ENCODE measurements at places on chromosomes 12 and 14.

GRCh38 chr12:71872972-71873371 lies 33.4 kb downstream of the TBC1D15 start:
- no peak for DNase-seq

GRCh38 chr12:94261786-94262185 lies 113.4 kb downstream of the PLXNC1 start:
- no peak for DNase-seq

- DNase-seq: no peak
Observed at GRCh38 chr12:96132819-96133218, 61.4 kb upstream of the ELK3 start.

GRCh38 chr12:2853626-2854025 lies 3.2 kb downstream of the TEX52 start:
- peak; percentile 98 for DNase-seq

DNA sequence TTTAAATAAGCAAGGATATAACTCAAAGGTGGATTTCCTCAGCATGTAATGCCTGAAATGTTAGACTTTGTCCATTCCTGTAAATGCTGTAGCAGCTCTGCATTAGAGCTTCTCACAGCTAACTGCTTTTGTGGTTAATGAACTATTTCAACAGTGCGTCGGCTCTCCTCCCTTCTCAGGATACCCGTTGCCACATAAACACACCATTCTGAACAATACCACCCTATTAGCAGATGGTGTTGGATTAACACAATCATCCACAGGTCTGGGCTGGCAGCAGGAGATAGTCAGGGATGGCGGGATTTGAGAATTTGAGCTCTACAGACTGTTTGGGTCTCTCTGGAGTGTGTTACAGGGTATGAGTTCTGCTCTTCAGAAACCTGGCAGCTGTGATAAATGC lies 33.5 kb upstream of the C12orf42 start:
- no peak for DNase-seq

DNA sequence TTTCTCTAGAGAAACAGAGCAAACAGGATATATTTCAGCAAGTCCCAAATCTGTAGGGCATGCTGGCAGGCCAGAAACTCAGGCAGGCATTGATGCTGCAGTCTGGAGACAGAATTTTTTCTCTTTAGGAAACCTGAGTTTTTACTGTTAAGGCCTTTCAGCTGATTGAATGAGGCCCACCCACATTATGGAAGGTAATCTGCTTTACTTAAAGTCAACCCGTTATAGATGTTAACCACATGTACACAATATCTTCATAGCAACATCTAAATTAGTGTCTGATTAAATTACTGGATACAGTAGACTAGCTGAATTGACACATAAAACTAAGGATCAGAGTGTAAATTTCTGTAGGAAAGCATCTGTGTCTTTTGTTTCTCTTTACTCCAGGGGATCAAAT lies 65.2 kb downstream of the SRGAP1 start:
- DNase-seq: no peak

- no peak for DNase-seq
Observed at GRCh38 chr12:57717131-57717530, 21.4 kb downstream of the AGAP2 start.

DNA sequence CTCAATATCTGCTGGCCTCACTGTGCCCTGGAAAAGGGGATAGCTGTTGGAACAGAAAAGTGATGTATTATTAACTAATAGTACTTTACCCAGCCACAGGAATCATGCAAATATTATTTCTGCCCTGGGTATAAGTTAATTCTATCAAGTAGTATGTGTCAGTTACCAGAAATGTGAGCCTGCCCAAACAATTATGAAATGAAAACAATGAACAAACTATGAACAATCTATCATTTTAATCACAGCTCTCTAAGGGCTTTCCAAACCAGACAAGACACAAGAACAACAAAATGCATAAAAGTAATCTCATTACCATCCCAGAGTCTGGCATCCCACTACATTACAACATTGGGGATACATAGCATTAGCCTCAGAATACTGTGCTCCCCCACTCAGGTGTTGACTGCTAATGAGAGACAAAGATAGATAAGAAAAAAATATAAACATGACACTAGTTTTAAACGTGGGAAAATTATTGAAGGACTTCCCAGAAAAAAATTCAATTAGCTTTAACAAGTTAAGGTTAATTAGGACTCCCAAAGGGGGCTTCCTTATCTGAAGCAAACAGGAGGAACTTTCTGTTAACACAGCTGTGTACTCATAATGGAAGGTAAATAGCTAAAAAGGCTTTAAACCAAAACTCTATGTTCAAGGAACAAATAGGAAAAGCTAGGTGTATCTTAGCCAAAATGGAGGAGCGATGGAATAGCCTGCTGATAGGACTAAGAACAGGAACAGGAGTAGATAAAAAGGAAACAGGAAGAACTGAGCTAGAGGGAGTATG lies 3.3 kb downstream of the DCAF5 start:
- no peak for DNase-seq

DNA sequence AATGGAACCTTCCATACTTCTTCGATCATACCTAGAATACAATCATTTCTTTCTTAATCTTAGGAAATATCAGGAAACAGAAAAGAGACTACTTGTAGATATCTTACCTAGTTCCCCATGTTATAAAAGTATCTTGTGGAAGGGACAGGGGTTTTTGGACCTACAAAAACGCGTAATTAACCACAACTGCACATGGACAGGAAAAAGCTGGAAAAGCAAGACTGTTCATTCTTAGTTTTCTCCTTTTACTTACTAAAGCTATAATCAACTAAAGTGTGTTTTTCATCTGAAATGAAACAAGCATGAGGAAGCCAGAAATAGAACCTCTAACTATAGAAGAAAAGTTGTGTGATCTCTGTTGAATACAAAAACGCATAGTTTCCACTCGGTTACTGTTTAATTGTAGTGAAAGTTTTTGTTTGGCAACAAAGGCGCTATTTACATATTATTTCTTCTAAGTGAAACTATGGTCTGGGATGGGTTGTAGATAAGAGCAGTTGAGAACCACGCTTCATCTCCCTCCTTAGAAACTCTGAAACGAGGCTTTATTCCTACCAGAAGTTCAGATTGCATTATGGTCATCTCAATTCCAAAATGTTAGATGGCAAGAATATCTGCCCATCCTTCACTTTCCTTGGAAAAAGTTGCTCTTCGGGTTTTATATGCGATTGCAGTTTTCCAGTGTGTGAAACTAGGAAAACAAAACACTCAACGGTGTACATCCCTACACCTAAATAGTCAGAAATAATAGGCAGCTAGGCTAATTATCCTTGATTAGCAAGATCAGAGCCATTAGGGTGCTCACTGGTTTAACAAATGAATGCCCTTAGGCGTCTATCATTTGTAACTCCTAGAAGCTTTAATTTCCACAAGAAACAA lies 1.1 kb downstream of the BCAT1 start:
- DNase-seq: no peak

DNA sequence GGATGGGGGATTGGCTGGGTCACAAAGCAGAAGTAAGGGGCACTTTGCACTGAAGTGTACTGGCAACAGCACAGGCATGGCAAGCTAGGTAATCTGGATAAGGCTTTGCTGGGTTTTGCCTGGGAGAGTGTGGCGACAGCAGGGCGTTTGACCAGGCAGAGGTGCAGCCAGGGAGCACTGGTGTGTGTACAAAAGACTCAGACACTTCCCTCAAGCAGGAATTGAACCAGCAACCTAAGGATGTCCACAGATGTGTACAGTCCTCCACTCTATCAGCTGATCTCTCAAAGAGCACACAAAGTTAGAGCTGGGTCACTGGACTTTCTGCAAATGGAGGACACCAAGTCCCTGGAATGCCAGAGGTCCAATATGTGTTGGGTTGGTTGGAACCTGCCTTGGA lies 15.4 kb upstream of the RNASE4 start:
- no peak for DNase-seq

- DNase-seq: peak; percentile 86
Observed at GRCh38 chr14:63045612-63046320, 508 bp upstream of the KCNH5 start.

DNA sequence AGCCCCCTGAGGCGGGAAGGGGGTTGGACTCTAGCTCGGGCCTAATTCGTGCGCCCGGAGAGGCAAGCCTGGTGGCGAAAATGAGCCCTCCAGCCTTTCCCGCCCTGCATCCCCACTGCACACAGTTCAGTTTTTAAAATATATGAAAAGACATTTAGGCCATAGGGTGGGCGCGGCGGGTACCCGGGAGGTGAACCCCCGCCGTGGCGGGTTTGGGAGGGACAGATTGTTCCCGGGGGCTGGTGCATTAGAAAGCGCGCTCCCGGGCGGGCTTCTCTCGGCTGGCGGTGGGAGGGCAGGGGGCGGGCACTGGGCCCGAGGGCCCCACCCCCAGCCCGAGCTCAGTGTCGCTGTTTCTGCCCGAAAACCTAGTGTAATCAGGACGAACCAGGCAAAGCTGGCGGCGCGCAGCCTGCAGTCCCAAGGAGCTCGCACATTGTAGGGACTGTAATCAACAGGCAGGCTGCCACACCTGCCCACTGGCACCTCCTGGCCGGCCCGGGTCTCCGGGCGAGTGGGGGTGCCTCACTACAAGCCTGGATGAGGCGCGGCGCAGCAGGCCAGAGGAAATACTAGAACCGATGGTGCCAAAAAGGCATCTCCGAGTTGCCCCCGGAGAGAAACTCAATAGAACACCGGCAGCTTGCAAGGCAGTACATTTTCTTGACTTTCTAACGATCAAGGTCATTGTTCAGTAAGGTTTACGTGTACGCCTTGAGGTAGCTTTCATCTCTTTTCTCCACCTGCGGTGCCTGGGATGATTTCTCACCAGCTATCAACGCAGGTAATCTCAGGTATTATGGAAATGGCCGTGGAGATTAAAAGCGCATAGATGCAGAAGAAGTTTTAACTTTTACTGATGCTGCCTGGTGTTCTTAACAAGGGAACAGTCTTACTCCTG lies 764 bp upstream of the SPTB start:
- DNase-seq: peak; percentile 83

GRCh38 chr12:113005762-113006161 lies 27.4 kb downstream of the OAS2 start:
- DNase-seq: peak; percentile 6

DNA sequence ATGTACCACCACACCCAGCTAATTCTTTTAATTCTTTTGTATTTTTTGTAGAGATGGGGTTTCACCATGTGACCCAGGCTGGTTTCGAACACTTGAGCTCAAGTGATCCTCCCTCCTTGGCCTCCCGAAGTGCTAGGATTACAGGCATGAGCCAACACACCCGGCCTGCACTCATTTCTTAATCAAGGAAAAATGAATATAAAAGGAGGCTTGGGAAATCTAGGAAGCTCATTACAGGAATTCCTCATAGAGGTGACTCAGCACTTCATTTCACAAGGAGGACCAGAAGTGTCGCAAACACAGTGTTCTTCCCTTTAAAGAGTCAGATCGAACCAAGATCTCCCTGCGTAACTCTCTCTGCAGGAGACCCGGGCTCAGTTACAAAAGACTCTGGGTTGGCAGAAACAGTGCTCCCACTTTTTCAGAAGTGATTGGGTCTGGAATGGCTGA lies 30.3 kb downstream of the NFKBIA start:
- DNase-seq: peak; percentile 28

- DNase-seq: no peak
Observed at GRCh38 chr14:23722675-23723074, 86.5 kb downstream of the DHRS2 start.

DNA sequence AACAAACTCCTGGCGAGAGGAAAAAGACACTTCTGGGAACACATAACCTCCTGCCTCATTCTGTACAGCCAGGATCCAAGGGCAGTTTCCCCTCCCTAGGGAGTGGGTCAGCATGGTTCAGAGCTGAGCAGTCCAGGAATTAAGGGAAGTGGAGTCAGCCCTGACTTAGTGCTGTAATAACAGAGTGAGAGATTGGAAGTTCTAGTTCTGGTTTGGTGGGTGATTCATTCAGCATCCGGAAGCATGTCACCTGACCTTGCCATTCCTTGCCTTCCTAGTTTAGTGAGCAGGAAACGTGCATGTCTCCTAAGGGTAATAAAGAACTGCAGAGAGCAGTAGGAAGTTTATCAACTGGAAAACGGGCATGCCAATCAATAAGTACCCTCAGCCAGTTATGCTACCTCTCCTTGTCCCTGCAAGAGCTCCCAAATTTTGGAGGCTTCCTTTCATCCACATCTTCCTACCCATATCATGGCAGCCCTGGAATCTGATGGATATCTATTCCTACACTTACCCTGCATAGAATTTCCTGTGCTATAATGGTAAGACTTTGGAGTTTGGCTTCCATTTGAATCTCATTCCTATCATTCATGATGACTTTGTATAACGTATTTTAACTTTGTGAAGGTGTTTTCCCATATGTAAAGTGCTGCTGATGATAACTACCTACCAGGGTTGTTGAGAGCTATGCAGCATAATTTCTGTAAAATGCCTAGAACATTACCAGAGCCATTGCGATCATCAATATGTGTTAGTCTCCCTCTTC lies 28.5 kb upstream of the MAGOHB start:
- no peak for DNase-seq

DNA sequence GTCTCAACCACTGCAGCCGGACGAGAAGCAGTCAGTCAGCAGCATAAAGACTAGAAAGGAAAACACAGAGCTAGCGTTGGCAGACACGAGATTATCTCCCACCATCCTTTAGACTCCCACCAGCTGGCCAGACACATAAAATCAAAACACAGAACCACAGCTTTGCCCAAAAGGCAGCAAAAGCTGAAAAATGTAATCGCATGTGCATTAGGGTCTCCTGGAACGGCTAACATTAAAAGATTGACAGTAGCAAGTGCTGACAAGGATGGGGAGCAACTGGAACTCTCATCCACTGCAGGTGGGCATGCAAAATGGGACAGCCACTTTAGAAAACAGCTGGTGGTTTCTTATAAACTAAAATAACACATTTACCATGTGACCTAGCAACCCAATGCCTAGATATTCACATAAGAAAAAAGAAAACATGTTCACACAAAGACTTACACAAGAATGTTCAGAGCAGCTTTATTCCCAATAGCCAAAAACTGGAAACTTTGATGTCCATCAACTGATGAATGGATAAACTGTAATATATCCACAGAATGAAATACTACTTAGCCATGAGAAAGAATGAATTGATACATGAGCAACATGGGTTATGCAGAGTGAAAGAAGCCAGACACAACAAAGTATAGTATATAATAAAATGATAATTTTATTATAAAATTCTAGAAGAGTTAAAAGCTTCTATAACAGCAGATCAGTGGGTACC lies 37.7 kb downstream of the NCOR2 start:
- DNase-seq: no peak

DNA sequence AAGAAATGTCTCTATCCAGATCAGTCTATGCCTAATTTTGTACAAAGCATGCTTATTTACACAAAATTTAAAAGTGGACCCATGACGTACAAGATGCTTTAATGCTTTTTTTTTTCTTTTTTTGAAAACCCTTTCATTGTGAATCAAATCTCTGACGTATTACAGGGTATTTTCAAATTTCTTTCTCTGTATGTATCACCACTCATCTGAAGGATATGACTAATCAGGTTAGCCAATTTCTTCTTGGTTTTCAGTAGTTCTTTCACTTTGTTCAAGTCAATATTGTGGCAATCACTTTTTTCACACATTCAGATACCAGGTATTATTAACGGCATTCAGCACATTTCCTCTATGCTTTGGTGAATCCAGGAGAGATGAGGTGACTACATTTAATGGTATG lies 685.3 kb downstream of the TRHDE start:
- no peak for DNase-seq

Measured in ELF-1 (cell line).